ENCODE measurements at places on chromosomes 7 and 10. TPM values are rescaled to one million over a fixed set of nuclear protein-coding genes. Genes with fewer than 3 reads are reported as not detected.

The SLC18A3 gene
- total RNA-seq: not detected

DNA sequence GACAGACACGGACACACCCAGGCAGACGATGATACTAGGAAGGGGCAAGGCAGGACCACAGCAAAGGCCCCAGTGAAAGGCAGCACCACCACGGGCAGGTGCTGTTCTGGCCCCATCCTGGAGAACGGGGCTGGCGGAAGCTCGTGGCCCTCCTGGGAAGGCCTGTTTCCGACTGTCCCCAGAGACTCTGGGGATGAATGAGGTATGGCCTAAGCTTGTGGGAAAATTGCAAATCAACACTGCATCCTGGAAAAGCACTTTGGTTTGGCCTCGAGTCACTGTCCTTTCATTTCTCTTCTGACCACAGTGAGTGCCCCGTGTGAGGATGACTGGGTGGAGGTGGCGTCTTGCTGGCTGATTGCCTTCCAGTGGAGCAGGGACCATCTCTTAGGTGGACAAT is 81.6 kb upstream of the ANLN start:
- H3K4me3 ChIP-seq: no peak overlapping the region
- H3K27ac ChIP-seq: no peak overlapping the region
- H3K27me3 ChIP-seq: no peaks in the 10 kb centered on the region
- H3K4me1 ChIP-seq: peaks cover 18% of the 10 kb centered on the region
- no peaks in the 10 kb centered on the region for H3K36me3 ChIP-seq
- DNase-seq: no peak

The SEC61G gene
- 115 TPM for total RNA-seq

DNA sequence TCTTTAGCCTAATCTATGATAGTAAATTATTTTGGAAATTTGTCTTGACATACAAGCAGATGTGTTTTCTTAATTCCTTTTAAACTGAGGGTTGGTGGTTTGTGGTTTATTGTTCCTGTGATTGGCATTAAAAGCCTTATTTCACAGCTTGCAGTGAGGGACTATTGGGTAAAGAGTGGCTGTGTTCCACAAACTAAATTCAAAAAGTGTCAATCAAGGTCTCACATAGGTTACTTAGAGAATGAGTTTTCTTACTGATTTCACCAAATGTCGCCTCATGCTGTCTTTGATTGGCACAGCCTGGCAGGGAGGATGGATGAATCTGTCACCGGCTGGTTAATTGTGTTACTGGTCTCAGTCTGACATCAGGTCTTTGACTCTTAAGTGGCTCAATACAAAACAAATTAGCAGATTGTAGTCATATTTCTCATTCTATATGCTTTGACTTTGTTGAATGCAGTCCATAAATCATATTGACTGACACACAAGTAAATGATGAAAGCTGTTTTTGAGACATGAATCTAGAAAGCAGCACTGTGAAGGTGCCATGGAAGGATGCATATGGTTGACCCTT is 66.8 kb upstream of the CYP26C1 start:
- peaks cover 7% of the 10 kb centered on the region for H3K4me1 ChIP-seq
- no peaks in the 10 kb centered on the region for H3K27me3 ChIP-seq
- H3K27ac ChIP-seq: no peak overlapping the region
- no peaks in the 10 kb centered on the region for H3K36me3 ChIP-seq
- no peak for DNase-seq
- H3K4me3 ChIP-seq: no peak overlapping the region

DNA sequence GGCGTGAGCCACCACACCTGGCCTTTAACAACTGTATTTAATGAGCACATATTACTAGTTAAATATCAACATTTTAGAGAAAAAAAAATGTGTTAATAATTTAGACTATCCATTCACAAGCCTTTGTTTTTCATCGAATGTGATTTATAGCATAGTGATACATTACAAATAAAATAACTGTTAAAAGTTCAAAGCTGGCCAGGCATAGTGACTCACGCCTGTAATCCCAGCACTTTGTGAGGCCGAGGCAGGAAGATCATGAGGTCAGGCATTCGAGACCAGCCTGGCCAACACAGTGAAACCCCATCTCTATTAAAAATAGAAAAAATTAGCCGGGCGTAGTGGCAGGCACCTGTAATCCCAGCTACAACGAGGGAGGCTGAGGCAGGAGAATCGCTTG is 72.7 kb downstream of the HACD1 start:
- H3K4me3 ChIP-seq: no peak overlapping the region
- no peaks in the 10 kb centered on the region for H3K4me1 ChIP-seq
- H3K36me3 ChIP-seq: no peaks in the 10 kb centered on the region
- no peak overlapping the region for H3K27ac ChIP-seq

GRCh38 chr7:52669031-52669430 is 366.4 kb upstream of the POM121L12 start:
- DNase-seq: no peak
- H3K27me3 ChIP-seq: no peaks in the 10 kb centered on the region
- no peak overlapping the region for H3K27ac ChIP-seq
- no peak overlapping the region for H3K4me3 ChIP-seq

DNA sequence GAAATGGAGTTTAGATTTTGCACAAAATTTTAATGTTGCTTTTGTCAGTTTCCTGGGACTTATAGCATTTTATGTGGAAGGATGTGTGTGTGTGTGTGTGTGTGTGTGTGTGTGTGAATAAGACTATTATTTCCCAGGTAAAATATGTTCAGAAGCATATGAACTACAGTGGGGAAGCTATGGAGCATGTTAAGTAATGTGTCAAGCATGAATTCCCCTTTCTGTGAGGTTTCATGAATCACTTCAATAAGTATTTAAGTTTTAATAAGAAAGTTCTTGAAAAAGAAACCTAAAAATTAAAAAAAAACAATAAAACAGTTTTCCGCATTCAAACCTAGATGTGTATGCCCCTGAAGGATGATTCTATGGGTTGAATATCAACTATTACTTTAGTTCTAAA is 693 bp downstream of the CREB5 start:
- no peaks in the 10 kb centered on the region for H3K36me3 ChIP-seq
- no peak overlapping the region for H3K27ac ChIP-seq
- no peak for DNase-seq
- H3K27me3 ChIP-seq: no peaks in the 10 kb centered on the region
- peak overlapping the region; percentile 84 for H3K4me3 ChIP-seq

DNA sequence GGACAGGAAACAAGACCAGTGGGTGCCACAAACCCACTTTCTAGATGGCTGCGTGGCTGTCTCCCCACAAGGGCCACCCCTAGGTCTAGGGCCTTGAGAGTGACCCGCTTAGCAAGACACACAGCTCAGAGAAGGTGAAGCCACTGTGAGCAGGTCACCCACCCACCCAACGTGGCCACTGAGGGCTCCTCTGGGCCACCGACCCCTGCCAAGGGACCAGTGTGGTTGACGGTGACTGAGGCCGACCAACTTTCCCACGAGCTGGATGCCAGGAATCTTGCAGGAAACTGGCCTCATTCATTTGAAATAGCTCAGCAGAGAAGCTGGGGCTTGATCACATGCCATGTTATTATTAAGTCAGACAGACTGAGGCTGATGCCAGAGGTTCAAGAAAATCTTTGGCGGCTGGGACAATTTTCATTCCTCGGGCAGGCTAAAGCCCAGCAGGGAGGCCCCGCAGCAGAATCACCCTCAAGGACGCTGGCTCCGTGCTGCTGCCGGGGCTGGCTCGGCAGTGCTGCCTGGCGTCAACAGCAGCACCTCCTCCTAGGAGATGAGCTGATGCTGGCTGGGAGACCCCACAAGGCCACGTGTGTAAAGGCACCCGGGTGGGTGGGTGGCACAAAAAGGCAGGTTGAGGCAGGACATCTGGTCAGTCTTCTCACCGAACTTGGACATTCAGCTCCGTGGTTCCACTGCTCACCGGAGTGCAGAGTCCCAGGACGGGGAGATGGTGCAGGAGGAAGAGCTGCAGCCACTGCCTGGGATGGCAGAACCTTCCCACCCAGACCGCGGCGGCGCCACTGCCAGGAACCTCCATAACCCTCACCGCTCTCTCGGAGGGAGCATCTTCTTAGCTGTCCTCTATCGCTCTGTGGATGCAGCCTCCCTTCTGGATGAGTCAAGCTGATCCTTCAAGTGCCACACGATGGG is 57.8 kb downstream of the ZRANB1 start:
- DNase-seq: no peak
- no peaks in the 10 kb centered on the region for H3K27me3 ChIP-seq
- H3K27ac ChIP-seq: peak overlapping the region; percentile 71
- peaks cover 32% of the 10 kb centered on the region for H3K4me1 ChIP-seq

The AGR2 gene
- not detected for total RNA-seq

DNA sequence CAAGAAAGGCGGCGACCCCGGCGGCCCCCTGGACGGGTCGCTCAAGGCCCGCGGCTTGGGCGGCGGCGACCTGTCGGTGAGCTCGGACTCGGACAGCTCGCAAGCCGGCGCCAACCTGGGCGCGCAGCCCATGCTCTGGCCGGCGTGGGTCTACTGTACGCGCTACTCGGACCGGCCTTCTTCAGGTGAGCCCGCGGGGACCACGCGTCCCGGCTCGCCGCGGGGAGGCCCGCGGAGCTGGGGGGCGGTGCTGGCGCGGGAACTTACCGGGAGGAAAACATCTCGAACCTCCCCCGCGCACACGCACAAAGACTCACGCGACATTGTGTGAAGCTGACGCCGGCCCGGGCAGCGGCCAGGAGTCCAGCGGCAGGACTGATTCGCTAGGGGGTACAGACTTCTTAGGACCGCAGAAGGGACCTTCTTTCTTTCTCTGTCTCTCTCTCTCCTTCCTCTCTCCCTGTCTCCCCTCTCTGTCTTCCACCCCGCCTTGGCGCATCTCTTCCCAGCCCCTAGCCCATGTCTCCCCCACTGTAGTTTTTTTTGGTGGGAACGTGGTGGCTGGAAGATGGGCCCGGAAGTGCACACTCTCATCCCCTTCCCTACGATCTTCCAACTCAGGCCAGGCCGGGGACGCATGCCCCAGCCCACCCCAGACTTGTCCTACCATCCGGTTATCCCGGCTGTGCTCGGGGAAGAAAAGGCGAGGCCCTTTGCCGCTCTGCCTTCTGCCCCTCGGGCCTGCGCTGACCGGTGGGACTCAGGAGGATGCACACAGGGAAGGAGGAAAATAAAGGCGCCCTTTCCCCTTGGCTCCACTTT is 1.2 kb downstream of the EN2 start:
- H3K27me3 ChIP-seq: peaks cover 91% of the 10 kb centered on the region
- no peak overlapping the region for H3K27ac ChIP-seq
- peaks cover 11% of the 10 kb centered on the region for H3K4me1 ChIP-seq

DNA sequence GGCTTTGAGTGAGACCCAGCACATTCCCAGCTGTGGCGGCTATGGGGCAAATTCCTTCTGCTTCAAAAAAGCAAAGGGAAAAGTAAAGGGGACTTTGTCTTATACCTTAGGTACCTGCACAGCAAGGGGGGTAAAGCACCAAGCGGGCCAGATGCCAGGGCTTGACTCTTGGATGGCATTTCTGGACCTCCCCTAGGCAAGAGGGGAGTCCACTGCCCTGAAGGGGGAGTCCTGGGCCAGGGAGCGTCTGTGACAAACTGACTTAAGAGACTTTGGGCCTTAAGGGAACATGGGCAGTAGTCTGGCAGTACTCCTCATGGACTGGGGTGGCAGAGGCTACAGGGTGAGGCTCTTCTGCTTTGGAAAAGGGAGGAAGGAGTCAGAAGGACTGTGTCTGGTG is 16.1 kb upstream of the FOXI2 start:
- no peaks in the 10 kb centered on the region for H3K4me1 ChIP-seq
- peaks cover 3% of the 10 kb centered on the region for H3K27me3 ChIP-seq
- no peak overlapping the region for H3K27ac ChIP-seq

DNA sequence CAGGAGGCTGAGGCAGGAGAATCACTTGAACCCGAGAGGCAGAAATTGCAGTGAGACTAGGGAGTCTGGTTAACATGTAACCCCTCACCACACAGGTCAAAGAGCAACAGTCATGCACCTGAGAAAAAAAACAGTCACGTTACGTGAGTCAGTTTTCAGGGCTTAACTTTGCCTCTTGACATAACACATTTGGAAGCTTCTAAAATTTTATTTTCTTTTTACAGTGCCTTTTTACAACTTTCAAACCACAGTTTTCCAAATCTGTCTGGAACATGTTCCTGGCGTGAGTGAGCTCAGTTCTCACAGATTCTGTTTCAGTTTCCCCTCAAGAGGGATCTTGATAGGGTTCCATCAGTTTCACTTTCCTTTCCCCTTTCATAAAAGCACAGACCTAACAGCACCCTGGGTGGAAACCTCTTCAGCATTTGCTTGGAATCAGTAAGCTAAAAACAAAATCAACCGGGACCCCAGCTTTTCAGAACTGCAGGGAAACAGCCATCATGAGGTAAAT is 4.4 kb downstream of the IFIT3 start:
- DNase-seq: peak; percentile 53
- peak overlapping the region; percentile 93 for H3K27ac ChIP-seq
- H3K4me3 ChIP-seq: peak overlapping the region; percentile 57

The ITPRID1 gene
- not detected for total RNA-seq

DNA sequence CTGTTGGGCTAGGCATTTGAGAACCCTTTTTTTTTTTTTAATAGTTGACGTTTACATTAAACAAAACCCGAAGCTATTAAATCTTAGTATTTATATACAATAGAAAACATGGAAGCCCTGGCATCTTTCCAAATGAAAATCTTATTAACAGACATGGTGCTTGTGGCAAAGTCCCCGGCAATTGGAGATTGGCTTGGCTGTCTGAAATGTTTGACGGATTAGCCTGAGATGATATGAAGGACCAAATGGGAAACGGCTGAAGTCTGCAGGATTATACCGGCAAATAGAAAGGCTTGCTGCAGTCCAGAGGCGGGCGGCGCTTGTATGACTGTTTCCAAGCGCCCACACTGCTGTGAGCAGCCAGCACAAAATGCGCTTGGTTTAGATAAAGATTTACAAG is 105.6 kb downstream of the BUB3 start:
- no peak overlapping the region for H3K4me3 ChIP-seq
- no peaks in the 10 kb centered on the region for H3K4me1 ChIP-seq
- no peak overlapping the region for H3K27ac ChIP-seq
- no peaks in the 10 kb centered on the region for H3K36me3 ChIP-seq

The FAM237B gene
- total RNA-seq: not detected
